Mesenteric fat pad (tissue), 1 donor: ENCODE measurements at places on chromosomes 4 and X.

- no peak for DNase-seq
Observed at GRCh38 chr4:38328989-38329729, 334.8 kb upstream of the KLF3 start.

DNA sequence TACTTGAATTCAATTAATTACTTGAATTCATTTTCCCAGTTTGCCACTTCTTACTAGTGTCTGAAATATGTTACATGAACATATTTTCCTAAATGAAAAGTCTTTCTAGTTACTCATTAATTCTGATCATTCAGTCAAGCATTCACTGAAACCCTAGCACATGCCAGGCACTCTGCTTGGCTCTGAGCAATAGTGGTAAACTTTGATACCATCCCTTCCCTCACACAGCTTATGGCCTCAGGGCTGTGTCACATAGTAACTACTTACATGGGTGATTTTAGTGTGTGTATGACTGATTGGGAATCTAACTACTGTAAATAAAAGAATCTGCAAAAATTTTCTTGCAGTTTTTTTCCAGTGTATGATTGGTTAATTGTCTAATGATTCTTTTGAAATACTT is 32.7 kb downstream of the METAP1 start:
- DNase-seq: no peak

DNA sequence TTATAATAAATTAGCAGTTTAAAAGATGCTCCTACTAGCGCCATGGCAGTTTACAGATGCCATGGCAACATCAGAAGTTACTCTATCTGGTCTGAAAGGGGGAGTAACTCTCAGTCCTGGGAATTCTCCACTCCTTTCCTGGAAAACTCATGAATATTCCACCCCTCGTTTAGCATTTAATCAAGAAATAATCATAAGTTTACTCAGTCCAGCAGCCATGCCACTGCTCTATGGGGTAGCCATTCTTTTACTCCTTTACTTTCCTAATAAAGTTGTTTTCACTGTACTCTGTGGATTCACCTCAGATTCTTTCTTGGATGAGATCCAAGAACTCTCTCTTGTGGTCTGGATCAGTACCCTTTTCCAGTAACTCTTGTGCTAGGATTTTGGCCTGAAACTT is 52.3 kb downstream of the GUCY1B1 start:
- no peak for DNase-seq

DNA sequence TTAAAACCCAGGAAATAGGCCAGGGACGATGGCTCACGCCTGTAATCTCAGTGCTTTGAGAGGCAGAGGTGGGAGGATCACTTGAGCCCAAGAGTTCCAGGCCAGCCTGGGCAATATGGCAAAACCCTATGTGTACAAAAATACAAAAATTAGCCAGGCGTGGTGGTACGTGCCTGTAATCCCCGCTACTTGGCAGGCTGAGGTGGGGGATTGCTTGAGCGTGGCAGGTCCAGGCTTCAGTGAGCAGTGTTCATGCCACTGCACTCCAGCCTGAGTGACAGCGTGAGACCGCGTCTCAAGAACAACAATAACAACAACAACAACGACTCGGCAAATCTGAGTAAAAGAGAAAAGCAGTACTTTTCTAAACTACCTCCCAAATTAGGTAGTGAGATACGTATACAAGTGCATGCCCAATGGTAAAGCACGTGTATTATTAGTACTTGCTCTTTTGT is 13.0 kb upstream of the NDUFC1 start:
- no peak for DNase-seq

DNA sequence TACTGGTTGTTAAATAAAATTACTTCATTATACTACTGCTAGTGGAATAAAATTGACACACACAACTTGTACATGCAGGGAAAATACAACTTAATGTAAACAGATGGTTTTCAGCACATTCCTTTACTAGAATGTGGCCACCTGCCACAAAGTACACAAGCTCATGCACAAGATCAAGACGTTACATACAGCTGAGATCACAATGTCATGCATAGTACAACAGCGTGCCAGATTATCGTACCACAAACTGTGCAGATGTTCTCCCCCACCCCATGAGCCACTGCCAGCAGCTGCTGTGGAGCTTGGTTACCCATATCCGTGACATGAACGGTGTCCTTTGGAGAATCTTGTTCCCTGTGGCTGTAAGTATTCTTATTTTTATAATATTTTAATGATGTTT is 27.7 kb downstream of the FBXO8 start:
- no peak for DNase-seq

GRCh38 chr4:6988016-6988715 is 55.0 kb upstream of the TADA2B start:
- DNase-seq: no peak
